ENCODE measurements at places on chromosomes 1 and 21.

- DNase-seq, result no peak
These were observed 111.4 kb downstream of the CACHD1 start for GRCh38 chr1:64581135-64581842.

DNA sequence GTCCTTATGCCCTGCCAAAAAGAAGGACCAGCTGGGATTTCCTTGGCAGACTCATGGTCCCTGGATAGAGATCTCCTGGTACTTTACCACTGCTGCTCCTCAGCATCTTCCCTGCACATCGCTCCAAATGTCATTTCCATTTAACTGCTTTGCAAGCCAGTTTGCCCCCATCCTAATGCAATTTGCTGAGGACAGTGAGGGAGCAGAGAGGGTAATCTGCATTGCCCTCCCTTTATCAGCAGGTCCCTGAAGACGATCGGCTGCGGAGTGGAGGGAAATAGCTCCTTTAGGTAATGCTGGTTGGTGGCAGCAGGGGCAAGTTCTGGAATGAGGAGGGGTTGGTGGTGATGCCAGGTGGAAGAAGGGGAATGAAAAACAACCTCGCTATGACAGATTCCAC lies 2.7 kb downstream of the PLXNA2 start:
- DNase-seq, result peak; percentile 13

DNA sequence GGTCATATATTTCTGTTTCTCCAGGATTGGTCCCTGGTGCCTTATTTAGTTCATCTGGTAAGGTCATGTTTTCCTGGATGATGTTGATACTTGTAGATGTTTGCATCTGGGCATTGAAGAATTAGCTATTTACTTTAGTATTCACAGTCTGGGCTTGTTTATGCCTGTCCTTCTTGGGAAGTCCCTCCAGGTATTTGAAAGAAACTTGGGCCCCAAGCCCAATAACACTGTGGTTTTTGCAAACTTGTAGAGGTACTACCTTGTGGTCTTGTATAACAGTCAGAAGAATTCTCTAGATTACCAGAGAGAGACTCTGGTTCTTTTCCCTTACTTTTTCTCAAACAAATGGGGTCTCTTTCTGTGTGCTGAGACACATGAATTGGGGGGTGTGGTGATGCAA lies 251.4 kb upstream of the B3GALT2 start:
- no peak for DNase-seq

GRCh38 chr21:31777857-31778256 lies 45.9 kb upstream of the SCAF4 start:
- no peak for DNase-seq

- DNase-seq, result no peak
These were observed 62.0 kb upstream of the GOLT1A start for GRCh38 chr1:204275695-204276370.

- no peak for DNase-seq
These were observed 10.5 kb upstream of the PKP1 start for GRCh38 chr1:201272799-201273198.

DNA sequence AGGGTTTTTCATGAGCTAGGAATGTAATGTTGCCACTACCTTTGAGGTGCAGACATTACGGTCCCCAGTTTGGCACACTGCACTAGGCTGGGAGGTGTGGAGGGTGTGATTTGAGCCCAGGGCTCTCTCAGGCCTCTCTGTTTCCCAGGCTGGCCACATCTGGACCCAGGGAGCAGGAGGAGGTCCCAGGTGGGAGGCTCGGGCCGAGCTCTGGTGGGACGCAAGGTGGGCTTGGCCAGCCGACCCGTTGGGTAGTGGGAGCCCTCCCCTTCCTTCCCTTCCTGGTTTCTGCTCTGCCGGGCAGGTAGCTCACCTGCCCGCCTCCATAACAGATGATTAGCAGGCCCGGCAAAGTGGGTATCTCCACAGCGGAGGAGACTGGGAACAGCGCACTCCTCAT lies 146.2 kb upstream of the TMEM51 start:
- no peak for DNase-seq

DNA sequence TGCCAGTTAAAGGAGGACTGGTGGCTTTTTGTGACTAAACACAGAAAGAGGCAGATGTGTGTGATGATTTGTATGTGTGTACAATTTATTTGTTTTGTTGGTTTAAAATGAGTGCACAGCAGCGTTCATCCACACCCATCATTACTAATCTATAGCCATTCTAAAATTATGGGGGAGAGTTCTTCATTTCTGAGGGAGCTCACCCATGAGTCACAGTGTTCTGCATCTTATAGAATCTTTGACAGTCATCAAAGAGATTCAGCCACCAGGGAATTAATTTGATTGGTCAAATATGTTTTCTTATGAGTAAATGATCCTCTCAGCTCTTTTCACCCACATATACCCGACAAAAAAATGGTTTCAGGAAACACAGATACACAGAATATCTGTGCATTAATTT lies 147.9 kb downstream of the GREM2 start:
- DNase-seq, result no peak

- DNase-seq, result no peak
These were observed 40.6 kb downstream of the LRRC3 start for GRCh38 chr21:44495611-44496563.

GRCh38 chr1:221869779-221870178 lies 127.9 kb upstream of the DUSP10 start:
- no peak for DNase-seq

DNA sequence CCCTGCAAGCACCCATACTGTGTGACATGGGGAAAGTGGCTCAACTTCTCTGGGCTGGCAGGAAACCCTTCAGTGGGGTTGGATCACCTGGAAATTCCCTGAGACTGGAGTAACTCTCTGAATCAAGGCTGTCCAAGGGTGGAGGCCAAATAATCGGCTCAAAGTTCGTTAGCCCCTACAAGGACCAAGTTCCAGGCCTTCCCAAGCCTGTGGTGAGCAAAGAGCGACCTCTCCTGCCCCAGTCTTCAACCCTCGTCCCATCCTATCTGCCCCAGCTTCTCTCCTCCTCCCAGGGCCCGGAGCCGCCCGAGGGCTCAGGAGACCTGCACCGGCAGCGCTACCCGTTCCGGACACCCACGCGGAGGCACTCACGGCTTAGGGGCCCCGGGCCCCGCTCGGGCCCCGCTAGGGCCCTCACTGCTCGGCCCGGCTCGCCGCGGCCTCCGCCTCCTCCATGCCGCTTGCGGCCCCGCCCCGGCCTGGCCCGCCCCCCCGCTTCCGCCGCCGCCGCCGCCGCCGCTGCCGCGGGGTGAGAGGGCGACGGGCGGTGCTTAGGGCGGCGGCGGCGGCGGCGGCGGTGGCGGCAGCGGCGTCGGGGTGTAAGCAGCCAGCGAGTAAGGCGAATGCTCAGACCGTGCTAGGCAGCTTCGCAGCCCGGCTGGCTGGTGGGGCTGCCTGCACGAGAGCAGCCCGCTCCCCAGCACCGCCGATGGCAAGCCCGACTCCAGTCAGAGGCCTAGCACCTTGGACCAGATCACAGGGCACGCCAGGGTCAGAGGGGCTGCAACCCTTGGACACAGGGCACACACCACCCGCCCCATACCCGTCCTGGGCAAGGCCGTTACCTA lies at the start of gene POMGNT1:
POMGNT1 (minus strand) TSS at position 471 of the 848 bp plus-strand sequence. CDS start 613 bp downstream, outside the sequence.
- DNase-seq, result peak; percentile 90

GRCh38 chr21:23951251-23951650 lies 1656.0 kb downstream of the MRPL39 start:
- DNase-seq, result no peak

GRCh38 chr21:26007951-26008498 lies 162.5 kb downstream of the APP start:
- DNase-seq, result no peak

- DNase-seq, result no peak
These were observed 204.1 kb downstream of the GABPA start for GRCh38 chr21:25938658-25939395.

DNA sequence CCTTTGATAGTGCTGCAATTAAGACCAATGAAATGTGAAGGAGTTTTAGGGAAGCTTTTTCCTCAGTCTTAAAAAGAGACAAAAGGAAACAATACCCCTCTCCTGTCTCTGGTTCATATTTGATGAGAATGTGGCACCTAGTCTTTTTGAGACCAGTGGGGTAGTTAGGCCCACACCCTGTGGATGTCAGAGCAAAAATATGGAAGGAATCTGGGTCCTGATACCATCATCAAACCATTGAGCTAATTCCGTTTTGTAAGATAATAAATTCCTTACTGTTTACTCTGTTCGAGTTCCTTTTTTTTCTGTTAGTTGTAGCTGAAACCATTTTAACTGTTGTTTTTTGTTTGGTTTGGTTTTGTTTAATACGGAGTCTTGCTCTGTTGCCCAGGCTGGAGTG lies 33.3 kb downstream of the PTPRC start:
- DNase-seq, result no peak

DNA sequence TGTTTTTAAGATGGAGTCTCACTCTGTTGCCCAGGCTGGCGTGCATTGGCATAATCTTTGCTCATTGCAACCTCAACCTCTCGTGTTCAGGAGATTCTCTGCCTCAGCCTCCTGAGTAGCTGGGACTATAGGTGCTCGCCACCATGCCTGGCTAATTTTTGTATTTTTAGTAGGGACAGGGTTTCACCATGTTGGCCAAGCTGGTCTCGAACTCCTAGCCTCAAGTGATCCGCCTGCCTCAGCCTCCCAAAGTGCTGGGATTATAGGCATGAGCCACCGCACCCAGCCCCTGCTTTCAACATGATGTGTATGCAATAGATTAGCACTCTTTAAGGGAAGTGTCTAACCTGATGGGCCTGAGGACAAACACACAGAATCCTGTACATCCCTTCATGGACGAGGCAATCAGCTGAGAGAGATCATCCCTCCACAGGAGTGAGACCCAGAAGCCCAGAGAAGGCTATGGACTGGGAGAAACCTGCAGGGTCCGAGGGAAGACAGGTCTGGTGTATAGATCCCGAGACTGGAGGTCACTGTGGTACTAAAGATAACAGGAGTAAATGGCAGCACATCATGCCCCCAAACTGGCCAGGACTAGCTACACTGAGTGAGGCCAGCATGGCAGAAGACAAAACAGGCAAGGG lies 5.6 kb upstream of the DEGS1 start:
- no peak for DNase-seq

GRCh38 chr1:17544776-17545350 lies 5.4 kb downstream of the ARHGEF10L start:
- no peak for DNase-seq

- peak; percentile 67 for DNase-seq
These were observed 115.3 kb upstream of the FMN2 start for GRCh38 chr1:239976130-239976968.

GRCh38 chr1:10973956-10974881 lies 38.2 kb upstream of the TARDBP start:
- DNase-seq, result no peak

GRCh38 chr1:230763927-230764591 lies 16.9 kb downstream of the CAPN9 start:
- no peak for DNase-seq

- peak; percentile 32 for DNase-seq
These were observed 27.8 kb downstream of the FBXO42 start for GRCh38 chr1:16324456-16324890.

- peak; percentile 35 for DNase-seq
These were observed 31.0 kb downstream of the TNNT2 start for GRCh38 chr1:201346337-201346939.

DNA sequence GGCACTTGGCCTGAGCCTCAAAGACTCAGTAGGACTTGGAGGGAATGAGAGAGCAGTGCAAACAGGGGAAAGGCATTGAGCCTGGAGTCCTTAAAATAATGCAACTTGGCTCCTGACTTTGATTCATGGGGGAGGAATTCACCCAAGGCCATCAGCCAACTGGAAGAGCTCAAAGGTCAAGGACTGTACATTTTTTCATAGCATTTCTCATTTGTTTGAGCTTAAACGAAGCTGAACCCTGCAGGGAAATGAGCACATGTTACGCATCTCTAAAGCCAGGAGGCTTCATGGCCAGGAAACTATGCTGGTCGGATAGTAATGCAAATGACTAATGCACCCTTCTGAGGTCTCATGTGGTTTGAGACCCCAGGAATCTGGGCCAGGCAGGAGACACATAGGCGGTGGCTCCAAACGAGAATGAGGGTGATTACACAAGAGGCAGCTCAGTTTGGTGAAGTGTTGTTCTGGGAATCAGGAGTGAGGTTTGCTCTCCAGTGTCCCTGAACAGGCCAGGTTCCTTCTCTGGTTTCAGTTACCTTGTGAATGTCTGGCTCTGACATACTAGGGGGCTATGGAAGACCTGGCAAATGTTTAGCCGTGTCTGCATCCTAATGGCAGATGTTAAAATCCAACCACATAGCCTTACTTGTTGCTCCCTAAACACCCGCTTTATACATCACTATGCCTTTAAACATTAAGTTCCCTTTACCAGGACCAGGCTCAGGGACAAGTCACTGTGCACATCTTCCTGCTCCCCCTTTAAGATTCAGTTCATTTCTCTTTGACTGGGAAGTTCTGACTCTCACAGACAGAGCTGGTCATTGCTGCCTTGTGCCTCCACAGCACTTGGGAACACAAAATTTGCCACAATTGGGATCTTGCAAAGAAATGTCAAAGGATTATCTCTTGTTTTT lies 503.9 kb upstream of the USP24 start:
- DNase-seq, result no peak

DNA sequence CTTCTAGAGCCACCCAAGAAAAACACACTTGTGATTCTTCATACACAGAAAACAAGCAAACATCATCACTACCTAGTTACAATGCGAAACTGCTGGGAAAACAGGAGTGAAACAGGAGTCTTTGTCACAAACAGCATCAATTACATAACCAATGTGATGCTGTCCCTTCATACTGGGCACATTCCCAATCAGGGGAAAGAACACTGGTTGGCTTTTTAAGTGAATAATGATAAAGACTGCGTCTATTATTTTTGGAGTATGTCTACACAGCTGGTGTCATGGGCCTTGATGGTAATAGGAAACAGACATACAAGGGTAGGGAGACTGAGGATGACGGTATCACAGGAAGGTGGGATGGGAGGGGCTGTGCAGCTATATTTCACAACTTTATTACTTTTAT lies 43.3 kb downstream of the SIPA1L2 start:
- no peak for DNase-seq

- DNase-seq, result no peak
These were observed 263.1 kb downstream of the CAMTA1 start for GRCh38 chr1:7048395-7048794.

DNA sequence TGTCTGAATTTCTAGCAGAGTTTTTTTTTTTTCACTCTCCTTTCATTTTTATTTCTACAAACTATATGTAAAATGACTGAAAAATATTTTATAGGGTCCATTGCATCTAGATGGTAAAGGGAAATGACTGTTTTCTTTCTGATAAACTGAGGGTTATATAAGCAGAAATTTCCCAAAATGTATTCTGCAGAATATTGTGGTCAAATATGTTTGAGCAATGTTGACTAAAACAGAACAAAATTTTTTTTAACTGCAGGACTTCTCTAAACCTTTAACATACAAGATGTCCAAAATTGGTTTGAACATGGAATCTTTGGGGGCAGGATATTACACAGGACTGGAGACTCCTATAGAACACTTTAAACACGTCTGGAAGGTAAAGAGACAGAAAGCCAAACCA lies 190.5 kb downstream of the TOMM20 start:
- DNase-seq, result no peak
